ENCODE measurements at places on chromosomes 4 and X. TPM values are rescaled to one million over a fixed set of nuclear protein-coding genes. Genes with fewer than 3 reads are reported as not detected.

TACR3 gene
- total RNA-seq = not detected

GUCY1B1 gene
- total RNA-seq = 15.0 TPM

- DNase-seq = no peak
These were observed 122.5 kb upstream of the IL15 start for GRCh38 chr4:141513866-141514265.

DNA sequence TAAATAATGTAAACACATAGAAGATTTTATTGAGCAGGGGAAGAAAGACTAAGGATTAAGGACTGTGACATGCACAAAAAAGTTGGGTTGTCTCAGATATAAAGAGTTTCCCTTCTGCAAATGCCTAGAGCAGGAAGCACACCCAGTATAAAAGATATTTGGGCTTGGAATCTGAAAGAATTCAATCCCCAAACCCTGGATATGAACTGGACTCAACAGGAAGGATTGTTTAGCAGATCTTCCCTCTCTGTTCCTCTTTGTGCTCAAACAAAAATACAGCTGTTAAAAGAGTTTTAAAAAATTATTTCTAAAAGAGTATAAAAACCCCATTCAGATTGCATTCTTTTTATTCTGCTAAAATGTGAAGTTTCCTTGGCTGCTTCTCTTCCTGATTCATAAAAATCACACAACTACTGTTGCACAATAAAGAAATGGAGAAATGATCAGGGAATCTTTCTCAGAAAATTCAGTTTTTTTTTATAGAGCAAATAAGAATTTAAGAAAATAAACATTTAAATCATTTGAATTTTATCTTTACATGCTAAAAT lies 71.4 kb downstream of the PDLIM5 start:
- DNase-seq = no peak

MSMO1 gene
- 20.3 TPM for total RNA-seq

MAGEB17 gene
- not detected for total RNA-seq

MORF4L2 gene
- total RNA-seq = 193 TPM

MAGEE2 gene
- not detected for total RNA-seq

EGFL6 gene
- total RNA-seq = not detected

DNA sequence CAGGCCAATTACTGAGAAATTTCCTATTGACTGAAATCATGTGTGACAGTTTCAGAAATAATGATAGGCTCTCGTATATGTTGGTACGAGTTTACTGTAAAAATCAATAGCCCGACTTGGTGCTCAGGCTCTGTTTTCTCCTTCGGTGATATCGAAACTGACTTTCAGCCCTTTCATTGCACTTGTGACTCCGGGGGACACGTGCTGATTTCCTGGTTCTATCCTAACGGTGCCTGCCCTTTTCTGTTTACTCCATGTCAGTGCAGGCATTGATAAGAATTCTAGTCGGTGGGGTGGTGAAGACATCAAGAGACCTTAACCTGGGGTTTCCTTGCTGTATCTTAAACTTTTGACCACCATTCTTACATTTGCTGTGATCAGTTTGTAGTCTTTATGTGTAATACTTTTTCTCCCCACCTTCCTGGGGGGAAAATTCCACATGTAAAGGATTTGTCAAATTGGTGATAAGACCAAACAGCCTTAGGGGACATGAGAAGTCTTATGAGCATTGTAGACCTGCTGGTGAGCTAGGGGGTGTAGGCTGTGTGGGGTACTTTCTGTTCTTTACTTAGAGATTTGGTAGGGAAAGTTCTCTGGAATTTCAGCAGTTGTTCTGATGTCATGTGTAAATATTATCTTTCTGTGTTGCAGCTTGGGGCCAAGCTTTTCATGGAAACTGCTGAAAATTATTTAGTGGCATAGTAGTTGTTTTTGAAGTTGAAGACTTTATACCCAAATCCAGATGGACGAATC lies 52.7 kb downstream of the TMEM131L start:
- no peak for DNase-seq

DNA sequence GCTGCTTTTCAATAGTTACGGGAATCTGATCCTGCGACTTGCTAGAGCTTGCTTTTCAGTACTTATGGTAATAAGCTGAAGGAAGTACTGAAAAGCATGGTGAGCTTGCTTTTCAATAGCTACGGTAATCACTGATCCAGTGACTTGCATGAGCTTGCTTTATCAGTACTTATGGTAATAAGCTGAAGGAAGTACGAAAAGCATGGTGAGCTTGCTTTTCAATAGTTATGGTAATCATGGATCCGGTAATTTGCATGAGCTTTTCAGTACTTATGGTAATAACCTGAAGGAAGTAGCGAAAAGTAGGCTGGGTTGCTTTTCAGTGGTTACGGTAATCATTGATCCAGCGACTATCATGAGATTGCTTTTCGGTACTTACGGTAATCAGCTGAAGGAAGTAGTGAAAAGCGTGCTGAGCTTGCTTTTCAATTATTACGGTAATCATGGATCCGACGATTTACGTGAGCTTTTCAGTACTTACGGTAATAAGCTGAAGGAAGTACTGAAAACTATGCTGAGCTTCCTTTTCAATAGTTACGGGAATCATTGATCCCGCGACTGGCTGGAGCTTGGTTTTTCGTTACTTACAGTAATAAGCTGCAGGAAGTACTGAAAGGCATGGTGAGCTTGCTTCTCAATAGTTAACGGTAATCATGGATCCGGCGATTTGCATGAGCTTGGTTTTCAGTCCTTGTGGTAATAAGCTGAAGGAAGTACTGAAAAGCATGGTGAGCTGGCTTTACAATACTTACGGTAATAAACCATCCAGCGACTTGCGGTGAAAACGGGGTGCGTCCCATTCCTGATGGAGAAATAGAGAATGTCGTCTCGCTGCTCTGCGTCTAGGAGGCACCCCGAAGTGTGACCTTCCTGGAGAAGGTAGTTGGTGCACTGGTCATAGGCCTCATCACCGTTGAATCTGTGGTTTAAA lies 6.5 kb downstream of the CRLF2 start:
- no peak for DNase-seq

FAM47E gene
- 2.2 TPM for total RNA-seq

DNA sequence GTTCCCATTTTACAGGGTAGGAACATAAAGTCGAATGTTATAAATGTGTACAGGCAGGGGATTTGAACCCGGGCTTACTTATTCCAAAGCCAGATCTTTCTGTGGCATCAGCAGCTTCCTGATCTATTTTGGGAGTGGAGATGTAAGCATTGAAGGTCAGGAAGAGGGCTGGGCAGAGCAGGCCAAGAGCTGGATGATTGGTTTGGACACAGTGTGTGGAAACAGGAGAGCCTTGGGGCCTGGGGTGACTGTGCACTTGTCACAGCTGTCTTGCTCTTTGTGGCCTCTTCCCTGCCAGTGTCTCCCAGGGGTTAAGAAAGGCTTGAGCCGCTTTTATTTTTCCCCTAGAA lies 127.9 kb upstream of the ENPP6 start:
- DNase-seq = peak; percentile 81

- DNase-seq = no peak
These were observed 187.5 kb upstream of the ETNPPL start for GRCh38 chr4:108950158-108950915.

DNA sequence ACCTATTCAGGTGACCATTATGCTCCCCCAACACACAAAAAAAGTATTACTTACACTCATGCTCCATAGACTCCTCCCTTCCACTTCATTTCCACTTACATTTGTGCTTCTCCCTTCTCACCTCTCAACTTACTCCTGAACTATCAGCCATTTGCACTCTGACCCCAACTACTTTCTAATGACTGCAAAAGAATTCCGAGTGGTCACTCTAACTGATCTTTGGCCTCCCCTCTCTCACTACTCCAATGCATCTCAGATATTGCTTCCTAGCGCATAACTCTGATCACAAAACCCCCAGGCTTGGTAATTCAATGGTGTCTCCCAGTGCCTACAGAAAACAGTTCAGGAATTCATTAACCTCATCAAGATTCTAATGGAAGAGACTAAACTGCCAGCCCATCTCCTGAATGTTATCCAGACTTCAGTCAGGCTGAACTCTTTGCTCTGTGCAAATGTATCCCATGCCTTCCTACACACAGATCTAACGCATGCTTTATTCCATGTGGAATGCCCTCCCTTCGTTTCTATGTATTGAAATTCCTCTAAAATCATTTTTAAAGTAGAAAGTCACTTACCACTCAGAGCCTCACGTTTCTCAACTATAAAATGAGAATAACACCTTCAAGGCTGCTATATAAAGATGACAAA lies 61.1 kb downstream of the FRYL start:
- no peak for DNase-seq

DGAT2L6 gene
- total RNA-seq = not detected

GRCh38 chr4:156223985-156224384 lies 270.3 kb upstream of the CTSO start:
- DNase-seq = no peak

CPXCR1 gene
- total RNA-seq = not detected
